Substantia nigra (tissue), 51 donors: ENCODE measurements at places on chromosomes 12 and 14.
A peak's percentile ranks its signal among the peaks of the same experiment; 100 is the strongest.

- no peak for DNase-seq
These were observed 31.1 kb downstream of the CALM1 start for GRCh38 chr14:90427848-90428426.

GRCh38 chr12:7806863-7807487 is 17.8 kb downstream of the NANOG start:
- peak; percentile 19 for DNase-seq

DNA sequence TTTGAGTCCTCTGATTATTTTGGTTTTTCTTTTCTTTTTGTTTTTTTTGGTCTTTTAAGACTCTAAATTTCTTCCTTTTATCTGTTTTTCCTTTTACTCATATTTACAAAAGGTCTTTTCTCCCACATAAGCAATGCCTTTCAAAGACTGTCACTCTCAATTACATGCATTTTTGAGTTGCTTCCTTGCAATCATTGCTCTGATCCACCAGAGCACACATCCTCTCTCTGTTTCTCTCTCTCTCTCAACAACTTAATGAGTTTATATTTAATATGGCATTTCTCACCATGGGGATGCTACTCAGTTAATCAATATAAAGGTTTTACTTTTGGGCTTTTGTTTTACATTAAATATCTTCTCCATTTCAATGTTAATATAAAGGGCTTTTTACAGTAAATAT is 62.7 kb upstream of the OR10AD1 start:
- no peak for DNase-seq

DNA sequence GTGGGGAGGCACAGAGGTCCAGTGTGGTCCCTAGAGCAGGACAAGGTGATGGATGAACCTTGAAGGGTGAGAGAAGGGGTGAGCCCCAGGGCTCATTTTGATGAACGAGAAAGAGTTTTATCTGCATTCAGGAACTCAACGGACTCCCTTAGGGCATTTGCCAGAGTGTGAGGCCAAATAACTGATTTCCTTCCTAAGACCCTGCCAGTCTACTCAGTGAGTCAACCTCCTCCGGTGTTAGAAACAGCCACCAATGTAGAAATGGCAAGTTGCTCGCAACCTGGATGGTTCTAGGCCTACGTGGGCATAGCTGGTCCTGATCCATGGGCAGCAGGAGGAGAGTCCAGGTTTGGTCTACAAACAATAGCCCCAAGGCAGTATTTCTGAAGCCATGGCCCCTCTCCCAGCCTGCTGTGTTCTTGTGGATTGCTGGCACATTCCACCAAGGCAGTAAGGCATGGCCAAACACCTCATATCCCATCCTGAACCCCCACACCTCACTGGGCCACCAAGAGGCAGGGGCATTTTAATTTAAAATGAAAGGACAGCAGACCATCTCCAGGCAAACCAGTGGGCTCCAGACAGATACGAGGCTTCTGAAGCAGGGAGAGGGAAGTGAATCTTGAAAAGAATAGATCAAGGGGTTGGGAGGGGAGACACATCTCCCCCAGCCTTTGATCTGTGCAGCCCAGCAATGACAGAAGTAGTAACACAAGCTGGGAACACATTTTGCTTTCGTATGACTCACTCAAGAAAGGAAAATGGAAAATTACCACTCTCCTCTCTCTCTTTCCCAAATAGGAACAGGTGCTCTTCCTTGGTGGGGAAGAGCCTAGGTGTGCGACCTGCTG is 25.4 kb upstream of the TESC start:
- DNase-seq = no peak

DNA sequence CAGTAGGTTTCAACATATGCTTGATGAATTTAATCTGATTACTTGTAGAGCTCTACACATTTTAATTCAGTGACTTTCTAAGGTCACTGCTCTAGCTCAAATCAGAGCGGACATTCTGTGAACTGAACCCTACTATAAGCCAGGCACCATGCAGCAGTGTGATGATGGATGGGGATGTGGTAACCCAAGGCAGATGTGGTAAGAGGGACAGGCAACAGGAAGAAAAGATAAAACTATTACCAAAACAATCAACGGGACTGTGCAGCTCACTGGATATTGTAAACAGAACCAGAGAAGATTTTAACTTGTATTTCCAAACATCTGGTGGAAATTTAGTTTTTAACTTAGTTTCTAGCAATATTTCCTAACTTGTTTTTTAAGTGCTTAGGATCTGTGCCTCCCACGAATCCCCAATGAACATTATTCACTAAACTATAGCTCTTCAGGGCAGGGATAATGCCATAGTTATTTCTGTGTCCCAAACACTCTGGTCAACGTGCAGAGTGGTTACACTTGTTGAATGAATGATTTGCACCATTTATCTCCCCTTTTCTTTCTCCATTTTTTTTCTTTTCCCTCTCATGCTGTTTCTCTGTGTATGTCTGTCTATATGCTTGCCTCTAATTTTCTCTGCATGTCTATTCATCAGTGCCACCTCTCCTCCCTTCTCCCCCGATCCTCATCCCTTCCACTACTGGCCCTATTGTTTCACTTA is 3.0 kb downstream of the ERO1A start:
- no peak for DNase-seq

DNA sequence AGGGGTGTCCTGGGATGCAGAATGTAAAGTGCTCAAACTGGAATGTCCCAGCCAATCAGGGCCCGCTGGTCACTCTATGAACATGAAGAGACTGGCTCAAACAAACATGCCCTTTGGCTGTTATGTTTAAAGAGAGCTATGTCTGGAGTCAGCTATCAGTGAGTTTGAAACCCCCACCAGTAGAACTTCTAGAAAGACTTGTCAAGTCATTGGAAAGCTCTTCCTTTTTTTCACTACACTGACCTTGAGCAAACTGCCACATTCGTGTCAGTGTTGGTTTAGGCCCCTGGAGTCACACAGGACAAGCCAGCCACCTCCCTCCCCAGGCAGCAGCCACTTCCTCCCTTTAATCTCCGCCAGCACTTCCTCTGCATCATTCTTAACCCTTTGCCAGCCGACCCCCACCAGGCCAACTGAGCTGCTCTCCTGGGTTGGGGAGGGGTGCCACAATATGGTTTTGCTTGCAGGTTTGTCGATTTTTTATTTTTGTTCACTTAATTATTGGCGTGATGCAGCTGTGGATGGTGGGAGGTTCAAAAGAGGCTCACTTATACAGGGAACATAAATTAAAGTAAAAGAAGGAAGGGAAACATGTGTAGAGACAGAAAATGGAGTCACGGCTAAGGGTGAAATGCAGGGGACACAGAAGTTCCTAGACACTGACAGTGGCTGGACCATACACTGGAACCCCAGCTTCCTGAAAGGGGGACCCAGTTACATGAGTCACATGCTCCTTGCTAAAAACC is 25.3 kb downstream of the CMKLR1 start:
- DNase-seq = peak; percentile 27

- DNase-seq = no peak
These were observed 27.9 kb downstream of the CCNK start for GRCh38 chr14:99508896-99509629.
